Stimulated activated CD4-positive, alpha-beta T cell treated with anti-CD3 and anti-CD28 coated beads, Interleukin-12 subunit alpha, Interleukin-12 subunit beta, amount 100 ng/mL, for 48 hours (primary cell): ENCODE measurements at places on chromosomes 12 and 14.

DNA sequence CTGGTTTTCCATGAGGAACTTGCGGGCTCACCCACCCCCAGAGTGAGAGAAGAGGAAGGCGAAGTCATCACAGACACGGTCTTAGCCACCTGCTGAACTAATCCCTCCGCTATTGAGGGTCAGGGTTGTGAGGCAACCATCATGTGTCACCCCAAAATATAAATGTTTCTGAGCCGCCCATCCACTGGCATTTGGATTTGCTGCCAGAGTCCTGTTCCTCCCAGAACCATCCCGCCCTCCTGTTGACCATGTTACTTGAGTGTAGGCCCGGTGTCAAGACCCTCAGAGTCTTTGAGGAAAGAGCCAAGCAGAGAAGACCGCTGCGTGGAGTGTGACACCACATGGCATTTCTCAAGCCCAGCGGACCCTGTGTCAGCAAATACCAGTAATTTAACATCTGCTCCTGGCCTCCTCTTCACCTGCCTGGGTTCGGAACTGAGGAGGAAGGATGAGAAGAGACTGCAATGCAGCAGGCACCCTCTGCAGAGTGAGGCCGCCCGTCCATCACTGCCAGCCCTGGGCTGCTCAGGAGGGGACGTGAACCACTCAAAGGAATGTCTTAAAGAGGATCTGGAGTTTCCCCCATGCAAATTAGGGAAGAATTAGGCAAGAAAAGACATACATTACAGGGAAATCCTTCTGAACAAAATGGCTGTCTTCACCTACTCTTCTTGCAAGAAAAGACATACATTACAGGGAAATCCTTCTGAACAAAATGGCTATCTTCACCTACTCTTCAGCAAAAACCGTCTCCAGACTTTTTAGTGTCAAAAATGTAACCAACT is 100.4 kb downstream of the FBXL14 start:
- no peak for DNase-seq

DNA sequence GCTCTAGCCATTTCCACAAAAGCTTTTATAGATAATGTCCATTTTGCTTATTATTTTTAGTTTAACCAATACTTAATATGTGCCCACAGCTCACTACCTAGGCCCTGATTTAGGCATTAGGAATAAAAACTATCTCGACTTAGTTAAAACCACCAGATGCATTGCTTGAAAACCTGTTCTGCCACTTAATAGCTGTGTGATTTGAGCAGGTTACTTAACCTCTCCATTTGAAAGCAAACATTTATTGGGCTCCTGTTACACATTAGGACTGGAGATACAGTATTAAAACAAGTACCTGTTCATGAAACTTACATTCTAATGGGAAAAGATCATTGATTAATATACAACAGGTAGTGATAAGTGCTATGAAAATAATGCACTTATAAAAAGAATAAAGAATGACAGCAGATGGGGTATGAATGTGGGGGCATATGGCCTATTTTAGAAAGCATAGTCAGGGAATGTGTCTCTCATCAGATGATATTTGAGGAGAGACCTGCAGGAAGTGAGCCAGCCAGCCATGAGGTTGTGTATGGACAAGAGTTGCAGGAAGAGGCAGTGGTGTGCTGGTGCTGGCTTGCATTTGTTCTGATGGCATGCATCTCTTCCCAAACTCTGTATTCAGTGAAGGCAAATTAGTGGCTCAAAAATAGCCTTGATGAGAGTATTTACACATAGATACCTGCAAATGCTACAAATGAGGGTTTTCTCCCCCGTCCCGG is 34.3 kb downstream of the NOPCHAP1 start:
- DNase-seq = no peak

DNA sequence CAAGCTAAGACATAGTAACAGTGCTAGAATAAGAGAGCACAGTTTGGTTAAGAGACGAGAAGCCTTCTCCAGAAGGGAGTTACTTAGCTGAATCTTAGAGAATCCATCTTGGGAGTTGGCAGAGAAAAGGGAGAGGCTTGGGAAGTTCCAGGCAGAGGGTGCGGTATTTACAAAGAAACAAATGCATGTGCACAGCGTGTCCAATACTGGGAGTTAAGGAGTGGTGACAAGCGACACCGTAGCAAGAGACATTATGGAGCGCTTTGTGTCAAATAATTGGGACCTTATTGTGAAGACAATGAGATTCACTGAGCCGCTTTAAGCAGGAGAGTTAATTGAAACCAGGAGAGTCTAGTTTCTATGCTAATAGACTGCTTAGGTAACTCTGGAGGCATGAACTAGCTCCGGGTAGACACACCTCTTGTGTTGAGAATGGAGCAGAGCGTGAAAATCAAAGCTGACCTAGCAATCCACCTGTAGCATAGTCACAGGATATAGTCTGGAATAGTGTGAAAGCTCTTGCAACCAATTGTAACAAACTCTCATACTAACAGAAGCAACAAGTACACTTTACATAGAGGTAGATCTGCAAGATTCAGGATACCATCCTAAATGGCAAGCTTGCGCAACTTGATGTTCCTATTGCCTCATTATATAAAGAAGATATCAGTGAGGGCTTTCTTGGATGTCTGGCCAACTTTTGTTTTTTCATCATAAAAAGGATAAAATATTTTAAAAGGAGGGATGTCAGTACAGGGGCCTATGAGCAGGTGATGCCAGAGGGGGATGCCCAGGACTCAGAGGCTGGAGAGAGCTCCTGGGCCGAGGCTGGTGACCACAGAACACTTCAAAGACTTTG is 5.3 kb downstream of the ALDH1L2 start:
- DNase-seq = no peak

DNA sequence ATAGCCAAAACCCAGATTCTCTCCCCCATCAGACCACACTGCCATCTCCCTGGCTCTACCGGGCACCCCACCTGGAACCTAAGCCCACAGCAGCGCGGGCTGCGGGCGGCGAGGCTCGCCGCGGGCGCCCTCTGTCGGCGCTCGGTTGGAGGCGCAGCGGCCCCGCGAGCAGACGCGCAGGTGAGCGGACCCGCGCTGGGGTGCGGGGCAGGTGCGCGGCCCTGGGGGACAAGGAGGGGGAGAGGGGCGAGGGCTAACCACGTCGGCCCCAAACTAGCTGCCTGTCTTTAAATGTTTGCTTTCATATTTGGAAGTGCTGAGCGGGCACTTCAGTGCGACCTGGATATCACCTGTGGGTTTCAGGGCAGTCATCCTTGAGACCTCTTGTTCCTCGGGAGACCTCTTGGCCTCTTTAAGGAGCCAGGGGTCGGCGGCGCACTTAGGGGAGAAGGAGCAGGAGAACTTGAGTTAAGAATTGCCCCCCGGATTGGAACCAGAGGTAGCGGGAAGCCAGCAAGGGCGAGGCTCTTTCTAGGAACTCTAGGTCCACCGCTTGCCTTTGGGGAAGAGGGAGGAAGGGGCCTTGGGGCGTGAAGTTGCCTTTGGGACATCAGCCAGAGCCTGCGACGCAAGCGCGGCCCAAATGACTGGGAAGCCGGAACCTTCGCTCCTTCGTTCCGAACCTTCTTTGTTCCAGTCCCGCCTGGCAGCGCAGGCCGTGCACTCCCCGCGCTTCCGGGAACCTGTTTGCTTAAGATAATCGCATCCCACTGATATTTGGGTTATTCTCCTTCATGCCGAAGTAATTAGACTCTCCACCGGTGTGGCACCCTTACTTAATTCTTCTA is 78.7 kb downstream of the NEDD1 start:
- DNase-seq = peak; percentile 3

- no peak for DNase-seq
Measured at GRCh38 chr14:64707661-64708060, 3.4 kb downstream of the PLEKHG3 start.

GRCh38 chr12:91059211-91059610 is 1.4 kb upstream of the KERA start:
- no peak for DNase-seq

GRCh38 chr12:27469176-27469736 is 22.7 kb downstream of the SMCO2 start:
- no peak for DNase-seq

- DNase-seq = no peak
Measured at GRCh38 chr12:53466640-53467039, 14.7 kb downstream of the PCBP2 start.

GRCh38 chr14:67683842-67684241 is 9.4 kb upstream of the VTI1B start:
- DNase-seq = no peak
